BJ (cell line): ENCODE measurements at places on chromosomes 5 and 9. TPM values are rescaled to one million over a fixed set of nuclear protein-coding genes. Genes with fewer than 3 reads are reported as not detected.

CTXN3 gene
- not detected in 2 replicates for polyA plus RNA-seq

EIF4E1B gene
- polyA plus RNA-seq, result not detected in 2 replicates

ADGRD2 gene
- not detected in 2 replicates for polyA plus RNA-seq

TAF11L10 gene
- polyA plus RNA-seq, result not detected in 2 replicates

CAMK4 gene
- polyA plus RNA-seq, result 0.71 and 0.78 TPM in 2 replicates

INSYN2B gene
- 2.0 and 2.4 TPM in 2 replicates for polyA plus RNA-seq

HAPLN1 gene
- polyA plus RNA-seq, result 2.5 and 4.1 TPM in 2 replicates

ARHGEF39 gene
- polyA plus RNA-seq, result 2.7 and 4.1 TPM in 2 replicates

GRCh38 chr9:83245979-83246659, 183.2 kb upstream of the RASEF start:
- no peak for DNase-seq

GRCh38 chr9:8904771-8905515, 1105.4 kb upstream of the DMAC1 start:
- no peak for DNase-seq

DNA sequence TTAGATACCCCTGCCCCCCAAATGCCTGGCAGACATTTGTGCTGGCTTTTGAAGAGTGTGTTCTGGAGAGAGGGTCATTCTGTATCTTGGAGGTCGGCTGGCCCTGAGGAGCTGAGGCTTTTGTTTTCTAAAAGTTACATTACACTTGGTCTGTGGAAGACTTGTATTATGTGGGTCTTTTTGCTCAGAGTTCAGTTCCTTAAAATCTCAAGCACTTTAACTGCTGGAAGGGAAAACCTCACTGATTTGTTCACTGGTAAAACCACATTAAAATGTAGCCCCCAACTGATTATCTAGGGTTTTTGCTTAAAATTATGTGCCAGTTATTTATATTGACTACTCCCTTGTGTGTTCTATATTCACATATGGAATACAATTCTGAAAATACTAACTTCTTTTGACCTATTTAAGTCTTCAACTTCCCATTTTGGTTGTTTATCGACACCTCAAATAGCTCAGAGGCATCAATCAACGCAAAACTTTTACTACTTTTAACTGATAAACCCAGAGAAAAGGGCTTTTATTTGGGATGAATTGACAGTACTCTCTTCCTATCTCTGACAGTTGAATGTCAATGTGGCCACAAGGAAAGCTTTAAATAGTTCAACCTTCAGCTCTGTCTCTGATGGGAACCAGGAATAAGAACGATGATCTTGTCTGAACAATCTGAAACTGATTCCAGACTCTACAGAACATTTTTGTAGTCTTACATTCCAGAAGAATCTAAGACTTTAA, 54.0 kb upstream of the MAP3K1 start:
- no peak for DNase-seq

GRCh38 chr5:38710627-38711026, 135.2 kb upstream of the OSMR start:
- no peak for DNase-seq

DNA sequence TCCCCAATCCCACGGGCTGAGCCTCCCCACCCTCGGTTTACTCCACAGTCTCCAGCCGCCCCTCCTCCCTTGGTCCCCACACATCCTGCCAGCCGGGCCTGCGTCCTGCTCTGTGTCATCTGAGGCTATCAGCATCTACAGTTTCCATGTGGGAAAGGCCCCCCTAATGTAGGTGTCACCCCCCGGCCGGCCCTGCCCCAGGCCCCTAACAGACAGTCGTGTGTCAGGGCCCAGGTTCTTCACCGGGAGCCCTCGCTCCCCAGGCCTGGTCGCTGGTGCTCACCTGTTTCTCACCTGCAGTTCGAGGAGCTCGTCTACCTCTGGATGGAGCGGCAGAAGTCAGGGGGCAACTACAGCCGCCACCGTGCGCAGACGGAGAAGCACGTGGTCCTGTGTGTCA, 62.7 kb downstream of the KCNT1 start:
- DNase-seq, result no peak

- no peak for DNase-seq
Observed at GRCh38 chr5:83777856-83778255, 57.2 kb upstream of the HAPLN1 start.

GRCh38 chr5:74095871-74096270, 469.9 kb downstream of the ARHGEF28 start:
- DNase-seq, result peak; percentile 40

GRCh38 chr5:97658116-97658900, 475.3 kb upstream of the RIOK2 start:
- no peak for DNase-seq

GRCh38 chr9:133845440-133845839, 107.3 kb upstream of the SARDH start:
- no peak for DNase-seq

GRCh38 chr5:41822036-41822435, 48.2 kb downstream of the OXCT1 start:
- no peak for DNase-seq

DNA sequence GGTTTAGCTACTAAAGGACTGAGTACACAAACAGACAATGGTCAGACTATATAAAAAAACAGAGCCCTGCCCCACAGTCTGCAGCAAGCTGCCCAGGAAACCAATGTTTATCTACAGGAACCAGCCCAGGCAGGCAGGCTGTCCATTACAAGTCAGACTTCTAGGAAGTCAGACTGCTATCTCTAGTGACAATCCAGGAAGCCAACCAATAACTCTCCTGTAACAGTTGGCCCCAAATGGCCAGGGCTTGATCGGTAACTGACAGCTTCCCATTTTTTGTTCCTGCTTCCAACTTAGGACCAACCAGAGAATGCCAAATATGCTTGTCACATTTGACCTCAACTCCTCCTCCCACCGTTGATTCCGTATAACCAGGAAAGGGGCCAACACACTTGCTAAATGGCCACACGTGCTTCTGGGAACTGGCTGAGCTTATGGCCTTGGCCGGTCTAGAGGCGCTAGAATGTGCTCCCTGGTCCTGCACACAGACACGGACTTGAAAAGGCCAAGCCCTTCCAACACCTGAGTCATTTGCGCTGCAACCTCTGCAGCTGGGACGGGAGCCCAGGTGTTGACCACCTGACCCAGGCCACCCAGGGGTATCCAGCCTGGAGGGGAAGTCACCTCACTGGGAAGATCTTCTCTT, 79.6 kb upstream of the CDK20 start:
- DNase-seq, result no peak

DNA sequence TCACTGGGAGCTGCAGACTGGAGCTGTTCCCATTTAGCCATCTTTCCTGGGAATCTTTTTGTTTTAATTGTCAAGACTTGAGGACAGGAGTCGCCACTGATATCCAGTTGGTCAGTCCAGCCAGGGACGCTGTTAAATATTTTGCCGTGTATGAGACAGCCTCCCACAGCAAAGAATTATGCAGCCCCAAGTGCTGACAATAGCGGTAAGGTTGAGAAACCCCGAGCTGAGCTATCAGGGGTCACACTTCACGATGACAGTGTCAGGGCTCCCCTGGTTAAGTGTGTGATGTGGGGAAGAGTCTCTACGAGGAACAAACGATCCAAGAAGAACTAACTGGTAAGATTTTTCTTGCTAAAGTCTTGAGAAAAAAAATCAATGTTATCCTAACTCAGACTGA, 372.0 kb upstream of the MPDZ start:
- no peak for DNase-seq

DNA sequence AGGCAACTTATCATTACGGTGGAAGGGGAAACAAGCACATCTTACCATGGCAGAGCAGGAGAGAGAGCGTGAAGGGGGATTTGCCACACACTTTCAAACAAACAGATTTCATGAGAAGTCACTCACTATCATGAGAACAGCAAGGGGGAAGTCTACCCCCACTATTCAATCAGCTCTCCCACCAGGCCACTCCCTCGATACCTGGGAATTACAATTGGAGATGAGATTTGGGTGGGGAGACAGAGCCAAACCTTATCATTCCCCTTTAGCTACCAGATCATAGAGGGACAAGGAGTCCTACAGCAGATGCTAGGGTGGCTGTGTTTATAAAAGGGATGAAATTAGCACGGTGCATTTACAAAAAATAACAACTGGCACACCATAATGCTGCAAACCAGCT, 2149.4 kb upstream of the ACO1 start:
- DNase-seq, result no peak

DNA sequence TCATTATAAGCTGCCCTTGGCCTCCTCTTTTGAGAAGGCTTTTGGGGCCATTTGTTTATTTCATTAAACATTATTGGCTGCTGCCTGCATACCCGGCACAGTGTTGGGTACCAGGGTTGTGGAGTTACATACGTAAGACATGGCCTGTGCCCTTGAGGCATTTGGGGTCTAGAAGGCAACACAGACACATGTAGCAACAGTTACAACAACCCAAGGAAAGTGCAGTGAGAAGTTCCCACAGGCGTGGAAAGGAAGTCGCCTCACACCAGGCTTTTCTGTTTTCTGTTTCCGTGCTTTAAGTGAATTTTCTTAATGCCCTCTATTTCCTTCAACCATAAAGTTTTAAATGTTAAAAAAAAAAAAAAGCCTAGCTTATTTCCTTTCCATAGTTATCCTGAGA, 47.4 kb downstream of the GALNT10 start:
- DNase-seq, result no peak

DNA sequence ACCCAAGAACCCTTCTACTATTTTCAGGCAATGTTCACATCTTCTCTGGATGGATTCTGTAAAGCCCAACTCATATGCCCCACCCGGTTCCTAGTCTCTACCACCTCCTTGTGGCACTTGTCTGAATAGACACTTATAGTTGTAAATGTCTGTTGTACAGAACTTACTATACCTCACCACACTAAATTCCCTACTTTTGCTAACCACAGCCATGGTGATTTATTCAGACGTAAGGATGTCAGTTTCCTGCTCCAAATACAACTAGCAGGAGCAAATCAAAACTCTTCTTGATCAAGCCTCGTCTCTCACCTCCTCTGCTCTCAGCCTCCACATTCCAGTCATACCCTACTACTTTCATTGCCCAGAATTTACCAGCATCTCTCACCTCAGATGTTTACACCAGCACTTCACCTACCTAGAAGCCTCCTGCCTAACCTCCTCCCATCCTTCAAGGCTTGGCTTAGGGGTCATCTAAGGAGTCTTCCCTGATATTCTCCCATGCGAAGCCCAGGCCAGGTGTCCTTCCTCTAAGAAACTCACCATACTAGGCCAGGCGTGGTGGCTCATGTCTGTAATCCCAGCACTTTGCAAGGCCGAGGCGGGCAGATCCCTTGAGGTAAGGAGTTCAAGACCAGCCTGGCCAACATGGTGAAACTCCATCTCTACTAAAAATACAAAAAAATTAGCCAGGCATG, 75.5 kb downstream of the MAPKAP1 start:
- DNase-seq, result no peak

DNA sequence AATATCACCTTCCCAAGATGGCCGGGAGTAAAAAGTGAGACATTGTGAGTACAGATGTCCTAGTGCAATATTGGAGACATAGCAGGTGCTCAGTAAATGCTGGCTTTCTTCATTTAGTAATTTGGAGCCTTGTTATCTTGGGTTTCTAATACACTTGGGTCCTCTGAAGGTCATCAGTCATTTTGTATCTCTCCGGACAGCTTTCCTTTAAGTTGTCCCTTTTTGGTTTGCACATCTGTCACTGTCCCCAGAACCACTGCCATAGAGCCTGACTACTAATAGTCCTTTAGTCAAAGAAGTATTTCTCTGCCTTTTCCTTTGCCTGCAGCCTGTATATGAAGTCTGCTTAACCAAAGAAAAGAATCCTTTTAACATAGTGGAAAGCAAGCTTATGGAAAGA, 7.8 kb upstream of the ANGPTL2 start:
- no peak for DNase-seq

- no peak for DNase-seq
Observed at GRCh38 chr5:6376974-6377520, 1.3 kb downstream of the MED10 start.

GRCh38 chr5:175714479-175715085, 56.7 kb downstream of the HRH2 start:
- DNase-seq, result no peak

DNA sequence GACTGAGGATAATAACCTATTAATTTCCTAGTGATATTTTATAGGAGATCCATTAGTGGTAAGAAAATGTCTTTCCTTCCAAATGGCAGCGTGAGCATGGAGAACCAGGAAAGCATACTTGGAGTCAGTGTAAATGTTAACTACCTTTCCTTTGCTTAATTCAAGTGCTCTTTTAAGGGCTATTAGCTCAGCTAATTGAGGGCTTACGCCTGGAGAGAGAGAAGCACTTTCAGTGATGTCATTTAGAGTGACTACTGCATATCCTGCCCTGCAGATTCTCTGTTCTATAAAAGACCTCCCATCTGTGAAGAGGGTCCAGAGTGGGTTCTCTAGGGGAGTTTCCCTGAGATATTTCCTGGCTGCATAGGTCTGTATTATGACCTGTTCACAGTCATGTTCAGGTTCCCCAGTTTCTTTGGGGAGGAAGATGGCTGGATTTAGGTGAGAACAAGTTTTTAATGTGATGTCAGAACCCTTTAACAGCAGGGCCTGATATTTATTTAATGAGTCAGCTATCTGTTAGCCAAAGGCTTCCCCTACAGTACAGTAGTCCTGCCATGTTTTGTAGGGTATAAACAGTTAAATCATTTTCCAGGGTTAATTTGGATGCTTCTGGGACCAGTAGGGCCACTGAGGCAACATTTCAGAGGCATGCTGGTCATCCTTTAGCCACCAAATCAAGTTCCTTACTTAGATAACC, 89.6 kb downstream of the TRIM36 start:
- DNase-seq, result no peak

DNA sequence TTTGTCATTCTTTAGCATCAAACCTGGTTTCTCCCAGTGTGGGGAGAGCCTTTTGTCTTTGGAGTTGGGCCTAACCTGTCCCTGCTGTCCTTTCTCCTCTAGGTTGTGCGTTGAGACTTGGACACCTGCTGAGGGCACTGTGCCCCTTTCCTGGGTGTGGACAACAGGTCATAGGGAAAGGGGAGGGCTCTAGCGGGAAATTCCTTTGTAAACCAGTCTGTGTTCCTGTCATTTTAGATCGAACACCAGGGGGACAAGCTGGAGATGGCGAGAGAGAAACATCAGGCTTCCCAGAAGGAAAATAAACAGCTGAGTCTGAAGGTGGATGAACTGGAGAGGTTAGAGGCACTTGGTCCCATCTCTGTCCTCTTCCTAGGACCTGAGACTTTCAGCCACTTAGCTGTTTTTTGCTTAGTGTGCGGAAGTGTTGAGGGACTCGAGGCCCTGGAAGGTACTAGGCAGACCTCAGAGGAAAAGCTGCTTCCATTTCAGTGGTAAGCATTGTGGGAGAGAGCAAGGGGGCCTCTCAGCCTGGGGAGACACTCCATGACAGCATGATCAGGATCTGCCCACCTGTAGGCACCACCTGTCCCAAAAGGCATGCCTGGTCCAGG, 8.6 kb upstream of the GLE1 start:
- DNase-seq, result no peak

DNA sequence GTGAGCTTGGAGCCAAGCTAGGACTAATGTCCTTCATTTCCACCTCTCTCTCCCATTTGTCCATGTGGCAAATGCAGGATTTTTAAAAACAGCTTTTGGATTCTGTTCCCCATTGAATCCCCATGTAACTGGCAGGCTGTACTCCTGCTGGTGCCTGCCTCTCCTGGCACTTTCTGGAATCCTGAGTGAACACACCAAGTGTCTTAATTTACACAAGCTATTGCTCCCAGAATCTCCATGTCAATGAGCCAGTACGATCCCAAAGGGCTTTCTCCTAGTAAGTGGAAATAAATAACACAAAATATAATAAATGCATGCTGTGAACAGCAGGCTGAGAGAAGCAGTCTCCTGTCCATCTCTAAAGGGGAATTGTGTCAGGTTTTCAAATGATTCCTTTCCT, 88.4 kb upstream of the WWC1 start:
- DNase-seq, result no peak

- DNase-seq, result no peak
Observed at GRCh38 chr5:163661360-163661759, 155.9 kb downstream of the MAT2B start.
